Activated CD8-positive, alpha-beta memory T cell treated with anti-CD3 and anti-CD28 coated beads for 1 hour (primary cell): ENCODE measurements at places on chromosomes 7 and 10.

GRCh38 chr7:86222806-86223205, 420.9 kb upstream of the GRM3 start:
- no peak for DNase-seq

DNA sequence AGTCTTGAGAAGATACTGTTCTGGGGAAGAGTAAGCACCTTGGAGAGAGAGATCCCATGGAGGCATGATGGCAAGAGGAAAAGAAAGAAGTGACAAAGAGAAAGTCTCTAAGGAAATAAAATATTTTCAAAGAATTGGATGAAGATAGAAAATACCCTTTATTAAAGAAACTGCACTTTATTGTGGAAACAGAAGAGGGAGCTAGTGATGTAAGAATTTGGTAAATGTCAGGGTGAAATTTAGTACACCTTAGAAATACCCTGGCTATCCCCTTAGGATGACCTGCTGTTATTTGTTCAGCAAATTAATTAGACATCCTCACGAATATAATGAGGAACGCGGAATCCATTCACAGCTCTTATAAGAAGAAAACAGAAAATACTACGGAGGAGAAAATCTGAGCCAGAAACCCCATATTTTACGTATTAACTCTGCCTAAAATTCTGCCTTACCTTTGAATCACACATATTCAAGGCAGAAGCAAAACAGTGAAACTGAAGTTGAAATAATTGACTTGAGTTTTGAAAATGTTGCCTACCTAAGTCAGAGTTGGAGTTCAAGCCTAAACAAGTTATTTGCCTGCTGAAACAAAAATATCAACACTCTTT, 90.7 kb downstream of the TFPI2 start:
- DNase-seq: no peak

DNA sequence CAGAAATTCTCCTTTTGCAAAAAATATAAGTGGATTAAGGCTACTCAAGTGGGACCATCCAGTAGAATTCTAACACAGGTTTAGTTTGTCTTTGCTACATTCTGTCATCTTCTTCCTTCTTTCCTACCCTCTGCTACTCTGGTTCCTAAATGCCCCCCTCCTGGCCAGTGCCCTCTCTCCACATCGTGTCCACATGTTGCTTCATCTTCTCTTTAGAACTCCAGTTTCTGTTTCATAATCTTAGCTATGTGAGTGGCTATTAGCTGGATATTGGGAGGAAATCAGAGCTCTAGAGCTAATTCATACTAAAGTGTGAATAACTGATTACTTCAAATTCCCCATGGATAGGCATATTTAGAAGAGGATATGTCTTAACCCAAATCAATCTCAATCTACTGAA, 528.5 kb downstream of the LRMDA start:
- DNase-seq: no peak

GRCh38 chr7:50314836-50315592, 10.5 kb downstream of the IKZF1 start:
- no peak for DNase-seq
